ENCODE measurements at places on chromosomes 16 and 17.
A peak's percentile ranks its signal among the peaks of the same experiment; 100 is the strongest.

DNA sequence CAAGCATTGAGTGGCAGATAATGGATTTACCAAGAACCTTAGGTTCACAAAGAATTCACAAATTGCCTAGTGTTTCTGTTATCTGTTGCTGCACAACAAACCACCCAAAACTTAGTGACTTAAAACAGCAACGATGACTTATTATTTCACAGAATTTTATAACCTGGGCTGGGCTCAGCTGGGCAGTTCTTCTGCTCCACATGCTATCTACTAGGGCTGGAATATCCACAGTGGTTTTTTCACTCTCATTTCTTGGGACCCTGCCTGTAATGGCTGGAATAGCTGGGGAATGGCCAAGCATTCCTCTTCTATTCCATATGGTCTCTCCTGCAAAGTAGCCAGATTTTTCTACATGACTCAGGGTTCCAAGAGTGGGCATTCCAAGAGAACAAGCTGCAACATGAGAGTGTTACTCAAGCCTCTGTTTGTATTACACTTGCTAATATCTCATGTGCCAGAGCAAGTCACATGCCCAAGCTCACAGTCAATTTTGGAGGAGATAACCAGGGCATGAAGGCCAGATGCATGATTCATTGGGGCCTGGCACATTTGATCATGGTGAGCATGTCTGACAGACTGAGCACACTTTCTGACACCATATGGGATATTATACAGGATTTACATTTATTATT is 4.9 kb upstream of the PSMD7 start:
- DNase-seq: peak; percentile 34

GRCh38 chr16:70749006-70749678 is 51.8 kb downstream of the VAC14 start:
- no peak for DNase-seq

DNA sequence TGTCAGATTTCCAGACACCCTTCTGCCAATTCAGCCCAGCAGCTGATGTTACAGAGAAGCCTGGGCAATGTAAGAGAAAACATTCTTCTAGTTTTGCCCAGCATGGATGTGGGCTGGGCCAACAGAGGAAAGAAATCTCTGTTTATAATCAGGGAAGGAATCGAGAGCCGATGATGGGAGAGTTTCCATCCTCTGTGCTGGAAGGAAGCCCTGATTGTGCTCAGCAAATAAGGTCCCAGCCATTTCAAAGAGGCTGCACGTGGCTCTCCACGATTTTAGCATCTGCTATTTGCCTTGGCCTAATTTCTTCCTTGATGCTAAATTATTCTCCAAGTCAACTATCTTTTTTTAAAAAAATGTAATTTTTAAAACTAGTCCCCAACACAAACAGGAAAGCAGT is 70.0 kb downstream of the IRX6 start:
- DNase-seq: no peak

- DNase-seq: peak; percentile 37
These were observed 31.5 kb downstream of the RBL2 start for GRCh38 chr16:53465606-53466280.

GRCh38 chr17:66992911-66993442 is 28.5 kb downstream of the CACNG4 start:
- DNase-seq: no peak

GRCh38 chr17:72021417-72022041 is 99.3 kb upstream of the SOX9 start:
- no peak for DNase-seq

- DNase-seq: peak; percentile 74
These were observed 12.1 kb downstream of the CFDP1 start for GRCh38 chr16:75420987-75421819.

DNA sequence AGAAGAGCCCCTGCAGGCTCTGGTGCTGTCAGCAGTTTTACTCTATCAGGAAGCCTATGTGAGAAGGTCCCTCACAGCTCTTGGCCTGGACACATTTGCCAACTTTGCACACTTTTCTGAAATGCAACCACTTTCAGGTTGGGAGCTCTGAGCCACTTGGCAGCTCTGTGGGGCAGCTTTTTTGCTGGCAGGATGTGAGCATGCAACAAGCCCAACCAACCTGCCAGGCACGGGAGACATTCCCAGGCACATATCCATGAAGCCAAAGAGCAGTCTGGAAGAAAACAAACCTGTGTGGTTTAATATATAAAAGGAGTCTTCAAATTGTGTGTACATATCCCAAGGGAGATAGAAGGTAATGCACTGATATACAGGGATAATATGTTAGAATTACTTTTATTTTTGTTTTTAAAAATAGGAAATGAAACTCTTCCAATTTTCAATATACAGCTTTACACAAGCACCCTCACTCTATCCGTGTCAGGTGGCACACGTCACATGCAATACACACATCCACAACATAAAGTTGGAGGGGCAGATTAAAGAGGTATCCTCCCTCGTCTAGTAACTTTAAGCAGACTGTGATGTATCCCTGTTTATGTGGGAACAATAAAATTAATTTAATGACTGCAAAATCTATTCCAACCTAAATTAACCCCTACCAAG is 57.4 kb upstream of the COX10 start:
- no peak for DNase-seq

GRCh38 chr16:66103211-66103610 is 263.3 kb upstream of the CDH5 start:
- no peak for DNase-seq

GRCh38 chr16:84677849-84678248 is 22.0 kb upstream of the USP10 start:
- DNase-seq: no peak

- DNase-seq: no peak
These were observed 1.4 kb downstream of the RAB11FIP3 start for GRCh38 chr16:426906-427249.

DNA sequence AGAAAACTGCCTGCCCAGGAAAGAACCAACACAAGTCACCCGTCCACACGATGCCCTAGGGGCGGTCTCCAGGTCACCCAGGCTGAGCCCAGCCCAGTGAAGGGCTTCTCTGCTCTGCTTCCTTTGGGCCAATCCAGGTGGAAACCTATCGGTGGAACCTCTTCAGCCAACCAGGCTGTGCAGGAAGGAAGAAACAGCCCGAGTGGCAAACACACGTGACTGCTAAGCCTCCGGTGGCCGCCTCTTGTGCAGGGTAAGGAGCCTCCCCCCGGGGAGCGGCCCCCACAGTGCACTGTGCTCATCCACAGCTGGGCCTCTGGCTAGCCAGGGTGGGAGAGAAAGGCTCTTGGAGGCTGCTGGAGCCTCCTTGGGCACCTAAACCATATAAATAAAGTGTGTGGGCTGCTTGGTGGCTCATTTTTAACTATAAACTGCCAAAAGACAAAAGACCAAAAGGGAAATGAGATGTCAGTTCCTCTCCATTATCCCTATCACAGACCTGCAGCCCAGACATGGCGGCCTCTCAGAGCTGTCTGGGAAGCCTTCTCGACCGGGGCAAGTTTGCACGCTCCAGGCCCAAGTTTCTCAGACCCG is 2.4 kb downstream of the RTN4RL1 start:
- DNase-seq: no peak

DNA sequence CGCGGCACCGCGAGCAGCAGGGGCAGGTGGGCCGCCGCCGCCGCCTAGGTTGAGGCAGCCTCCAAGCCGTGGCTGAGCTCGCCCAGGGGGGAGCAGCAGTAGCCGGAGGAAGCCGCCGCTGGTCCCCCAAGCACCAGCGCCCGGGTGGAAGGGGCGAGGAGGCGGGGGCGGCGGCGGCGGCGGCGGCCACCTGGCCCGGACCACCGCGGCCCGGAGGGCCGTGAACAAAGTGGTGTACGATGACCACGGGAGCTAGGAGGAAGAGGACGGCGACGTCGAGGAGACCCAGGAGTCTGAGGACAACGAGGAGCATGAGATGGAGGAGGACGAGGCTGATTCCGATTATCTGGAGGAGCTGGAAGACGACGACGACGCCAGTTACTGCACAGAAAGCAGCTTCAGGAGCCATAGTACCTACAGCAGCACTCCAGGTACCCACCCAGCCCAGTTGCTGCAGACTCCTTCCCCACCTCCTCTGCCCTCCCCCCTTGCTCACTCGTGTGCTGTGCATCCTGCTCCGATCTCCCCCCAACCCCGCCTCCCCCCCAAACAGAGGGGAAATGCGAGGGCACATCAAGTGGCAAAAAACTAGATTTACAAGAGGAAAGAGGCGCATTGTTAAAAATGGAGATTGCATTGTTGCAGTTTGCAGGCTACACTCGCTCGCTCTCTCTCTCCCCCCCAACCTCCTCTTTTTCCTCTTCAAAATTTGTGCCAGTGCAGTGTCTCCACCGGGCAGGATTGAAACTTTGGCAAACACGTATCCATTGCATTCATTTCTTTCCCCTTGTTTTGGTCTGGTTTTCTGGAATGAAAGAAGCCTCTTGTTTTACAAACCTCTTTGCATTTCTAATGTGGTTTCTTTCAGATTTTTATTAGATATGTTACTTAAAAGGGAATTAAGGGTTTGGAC is 41.8 kb upstream of the AMZ2 start:
- no peak for DNase-seq

GRCh38 chr16:49513040-49513439 is 139.4 kb downstream of the C16orf78 start:
- DNase-seq: peak; percentile 38

- DNase-seq: no peak
These were observed 485 bp downstream of the DNAJA3 start for GRCh38 chr16:4426021-4426684.

- DNase-seq: no peak
These were observed 11.4 kb downstream of the SPNS2 start for GRCh38 chr17:4509923-4510617.

- no peak for DNase-seq
These were observed 84.0 kb upstream of the ATP2A3 start for GRCh38 chr17:4048218-4048617.

DNA sequence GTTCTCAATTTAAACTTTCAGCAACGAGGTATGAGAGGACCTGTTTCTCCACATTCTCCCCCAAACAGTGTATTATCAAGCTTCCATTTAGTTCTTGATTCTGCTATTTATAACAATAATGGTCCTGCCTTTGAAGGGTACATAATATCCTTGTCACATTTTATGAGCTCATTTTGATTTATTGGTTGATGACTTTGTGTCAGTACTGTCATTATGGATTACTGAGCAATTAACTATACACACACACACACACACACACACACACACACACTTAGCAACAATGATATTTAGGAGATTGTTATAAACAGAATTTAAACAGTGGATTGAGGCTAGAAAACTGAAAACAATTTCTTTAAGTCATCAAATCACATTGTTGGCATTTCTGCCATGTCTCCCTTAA is 7.0 kb downstream of the TMIGD1 start:
- no peak for DNase-seq

DNA sequence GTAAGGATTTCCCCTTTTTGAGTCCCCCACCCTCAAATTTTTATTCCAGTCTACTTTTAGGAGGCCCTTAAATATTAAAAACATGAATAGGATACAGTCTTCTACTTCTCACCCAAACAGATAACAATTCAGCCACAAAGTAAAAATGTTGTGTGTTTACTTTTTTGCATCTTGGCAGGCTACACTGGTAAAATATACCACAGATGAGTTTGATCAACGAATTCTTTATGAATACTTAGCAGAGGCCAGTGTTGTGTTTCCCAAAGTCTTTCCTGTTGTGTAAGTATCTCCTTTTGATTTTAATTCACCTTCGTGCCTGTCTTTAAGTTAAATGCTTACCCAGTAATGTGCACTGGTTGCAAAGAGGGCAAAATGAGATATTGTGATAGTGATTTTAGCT is 34.4 kb upstream of the RAB11FIP4 start:
- DNase-seq: no peak

GRCh38 chr16:58337090-58337444 is 42.2 kb upstream of the PRSS54 start:
- no peak for DNase-seq

DNA sequence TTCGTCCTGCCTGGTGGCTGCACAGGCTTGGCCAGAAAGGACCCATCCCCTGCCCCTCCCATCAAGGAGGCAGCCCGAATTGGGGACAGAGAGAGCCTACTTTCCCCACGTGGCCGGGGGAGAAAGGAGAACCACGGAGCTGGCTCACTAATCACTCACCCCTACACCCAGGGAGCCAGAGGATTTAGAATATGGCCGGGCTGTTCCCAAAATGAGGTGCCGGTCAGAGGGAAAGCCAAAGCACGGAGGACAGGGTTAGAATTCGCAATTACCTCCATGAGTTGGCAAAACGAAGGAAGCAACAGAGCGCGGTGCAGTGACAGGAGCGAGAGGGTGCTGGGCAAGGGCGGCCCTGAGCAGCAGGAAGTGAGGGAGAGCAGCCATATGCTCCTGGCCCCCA is 33.1 kb downstream of the SHISA6 start:
- no peak for DNase-seq

DNA sequence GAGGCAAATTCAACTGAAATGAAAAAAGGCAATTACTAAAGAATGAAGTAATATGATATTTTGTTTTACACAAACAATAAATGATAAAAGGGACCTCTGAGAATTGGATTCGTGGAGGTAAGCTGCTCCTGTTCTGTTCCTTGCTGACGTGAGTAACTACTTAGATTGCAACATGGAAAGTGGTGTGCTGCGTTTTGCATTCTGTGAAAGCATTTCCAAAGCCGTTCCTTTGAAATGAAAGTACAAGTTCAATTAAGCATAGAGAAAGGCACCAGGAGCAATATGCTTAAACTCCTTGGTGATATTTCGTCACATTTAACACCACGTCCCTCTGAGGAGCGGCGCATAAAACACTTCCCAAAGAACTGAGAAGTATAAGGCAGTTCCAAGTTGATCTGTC is 381.7 kb downstream of the UTP18 start:
- DNase-seq: no peak

DNA sequence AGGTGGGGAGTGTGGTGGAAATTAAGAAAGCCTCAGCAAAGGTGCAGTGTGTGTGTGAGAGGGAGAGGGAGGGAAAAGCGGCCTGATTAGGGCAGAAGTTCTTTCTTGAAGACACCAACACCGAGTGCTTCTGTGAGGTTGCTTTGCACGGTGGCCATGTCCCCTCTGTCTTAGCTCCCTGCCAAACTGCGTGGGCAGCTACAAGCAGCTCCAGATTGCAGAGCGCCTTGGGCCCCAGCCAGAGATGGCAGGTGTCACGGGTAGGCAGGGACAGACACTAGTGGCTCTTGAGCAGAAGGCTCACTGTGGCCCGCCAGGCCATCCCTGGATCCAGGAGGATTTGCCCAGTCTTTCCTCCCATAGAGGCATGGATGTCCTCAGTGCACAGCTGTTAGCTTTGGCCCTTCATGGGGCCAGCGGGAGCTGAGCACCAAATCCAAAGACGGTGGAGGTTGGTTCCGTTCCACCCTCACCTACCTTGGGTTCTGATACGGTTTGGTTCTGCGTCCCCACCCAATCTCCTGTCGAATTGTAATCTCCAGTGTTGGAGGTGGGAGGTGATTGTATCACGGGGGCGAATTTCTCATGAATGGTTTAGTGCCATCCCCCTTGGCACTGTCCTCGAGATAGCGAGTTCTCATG is 21.4 kb downstream of the KIAA0513 start:
- no peak for DNase-seq

- DNase-seq: no peak
These were observed 8.7 kb downstream of the COX10 start for GRCh38 chr17:14078027-14078426.

Measured in DMS 273 treated with DMSO at 0.1 percent for 48 hours (cell line).